Neural crest cell (in vitro differentiated cells): ENCODE measurements at places on chromosomes 11 and 22.

- DNase-seq: no peak
Observed at GRCh38 chr11:95985174-95985808, 61.4 kb upstream of the MTMR2 start.

GRCh38 chr22:19821523-19822300 is 33.0 kb downstream of the GNB1L start:
- no peak for DNase-seq

DNA sequence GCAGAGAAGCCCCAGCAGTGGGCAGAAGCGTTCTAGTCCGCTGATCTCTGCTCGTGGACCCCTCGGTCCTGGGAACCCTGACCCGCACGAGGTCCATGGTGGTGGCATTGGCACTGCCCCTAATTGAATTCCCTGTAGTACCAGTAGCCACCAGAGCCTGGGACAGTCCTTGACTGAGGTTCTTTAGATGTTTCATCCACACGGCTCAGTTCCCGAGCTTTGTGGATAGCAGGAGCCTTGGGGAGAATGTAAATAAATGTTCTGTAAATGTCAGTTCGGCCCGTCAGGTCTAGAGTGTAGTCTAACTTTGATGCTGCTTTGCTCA is 39.4 kb upstream of the SEPTIN5 start:
- no peak for DNase-seq

DNA sequence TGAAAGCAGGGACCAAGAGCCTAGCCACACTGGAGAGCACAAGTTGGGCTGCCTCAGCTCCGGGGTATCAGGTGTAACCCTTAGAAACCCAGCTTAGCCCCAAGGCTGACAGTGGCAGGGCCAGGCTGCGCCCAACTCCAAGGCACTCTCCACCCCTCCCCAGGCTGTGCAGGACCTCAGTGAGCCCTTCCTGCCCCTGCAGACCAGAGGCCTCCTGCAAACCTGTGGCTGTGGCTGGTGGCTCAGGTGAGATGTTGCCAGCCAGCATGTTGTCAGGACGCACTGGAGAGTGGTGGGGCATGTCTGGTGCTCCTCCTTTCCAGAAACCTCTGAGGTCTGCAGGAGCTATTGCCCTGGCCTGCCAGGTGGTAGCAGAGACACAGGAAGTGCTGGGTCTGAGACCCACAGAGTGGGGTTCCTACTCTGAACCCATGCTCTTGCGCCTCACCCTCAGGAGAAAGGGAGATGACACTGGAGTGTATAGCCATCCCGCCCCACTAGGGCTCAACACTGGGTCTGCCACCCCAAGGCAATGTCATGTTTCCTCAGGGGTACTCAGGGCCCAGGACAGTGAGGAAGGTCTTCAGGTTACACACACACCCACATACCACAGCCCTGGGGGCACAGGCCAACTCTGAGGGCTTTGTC is 2.4 kb upstream of the SCARF2 start:
- no peak for DNase-seq

- DNase-seq: no peak
Observed at GRCh38 chr11:132590986-132591385, 941.3 kb downstream of the OPCML start.

GRCh38 chr11:118572981-118573550 is 857 bp downstream of the ARCN1 start:
- DNase-seq: no peak

- DNase-seq: no peak
Observed at GRCh38 chr11:12786891-12787290, 112.7 kb downstream of the TEAD1 start.

- DNase-seq: no peak
Observed at GRCh38 chr11:124863137-124863825, 2.0 kb upstream of the ROBO3 start.

DNA sequence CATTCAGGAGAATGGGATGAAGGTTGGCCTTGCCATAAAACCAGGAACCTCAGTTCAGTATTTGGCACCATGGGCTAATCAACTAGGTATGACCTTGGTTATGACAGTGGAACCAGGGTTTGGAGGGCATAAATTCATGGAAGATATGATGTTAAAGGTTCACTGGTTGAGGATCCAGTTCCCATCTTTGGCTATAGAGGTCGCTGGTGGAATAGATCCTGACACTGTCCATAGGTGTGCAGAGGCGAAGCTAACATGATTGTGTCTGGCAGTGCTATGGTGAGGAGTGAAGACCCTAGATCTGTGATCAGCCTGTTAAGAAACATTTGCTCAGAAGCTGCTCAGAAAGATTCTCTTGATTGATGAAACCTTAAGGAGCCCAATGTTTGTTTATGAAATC is 5.7 kb downstream of the NF2 start:
- no peak for DNase-seq

- no peak for DNase-seq
Observed at GRCh38 chr11:112382561-112382960, 121.9 kb upstream of the PLET1 start.

DNA sequence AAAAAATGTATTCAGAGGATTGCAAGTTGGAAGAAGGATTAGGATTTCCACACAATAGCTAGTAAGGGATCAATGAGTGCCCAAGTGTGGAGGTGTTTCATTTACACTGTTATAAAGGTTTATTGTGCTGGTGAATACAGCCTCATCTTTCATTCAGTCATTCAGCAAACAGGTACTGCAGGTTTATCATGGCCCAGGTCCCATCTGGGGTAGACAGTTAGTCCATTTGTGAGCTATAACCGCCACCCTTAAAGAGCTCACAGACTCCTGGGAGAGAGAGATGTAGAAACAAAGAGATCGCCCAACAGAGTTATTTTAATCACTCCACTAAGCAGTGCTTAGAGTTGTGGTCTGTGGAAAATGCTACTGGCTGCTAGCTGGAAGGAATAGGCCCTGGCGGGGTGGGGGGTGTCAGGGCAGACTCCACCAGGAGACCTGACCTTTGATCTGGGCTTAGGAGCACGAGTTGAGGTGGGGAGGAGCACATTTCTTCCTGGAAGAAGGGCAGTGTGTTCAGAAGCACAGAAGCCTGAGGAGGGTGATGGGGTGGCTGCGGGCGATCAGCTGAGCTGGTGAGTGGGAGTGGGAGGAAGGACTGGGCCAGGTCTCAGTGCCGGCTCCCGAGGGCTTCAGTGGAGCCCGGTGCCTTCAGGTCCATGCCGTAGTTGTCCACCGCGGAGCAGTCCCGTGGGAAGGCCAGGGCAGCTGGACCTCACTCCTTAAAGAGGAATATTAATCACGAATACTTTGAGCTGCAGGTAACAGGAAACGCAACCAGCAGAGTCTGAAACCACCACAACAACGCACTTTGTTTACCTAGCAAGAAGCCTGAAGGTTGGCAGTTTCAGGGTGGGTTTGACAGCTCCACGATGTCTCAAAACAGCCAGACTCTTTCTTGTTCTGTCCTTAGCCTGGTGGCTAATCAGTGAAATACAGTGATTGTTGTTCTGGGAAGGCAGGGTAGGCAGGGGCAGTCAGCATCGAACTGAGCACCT is 11.2 kb downstream of the TOM1 start:
- no peak for DNase-seq

- no peak for DNase-seq
Observed at GRCh38 chr11:126457817-126458216, 102.3 kb downstream of the ST3GAL4 start.

DNA sequence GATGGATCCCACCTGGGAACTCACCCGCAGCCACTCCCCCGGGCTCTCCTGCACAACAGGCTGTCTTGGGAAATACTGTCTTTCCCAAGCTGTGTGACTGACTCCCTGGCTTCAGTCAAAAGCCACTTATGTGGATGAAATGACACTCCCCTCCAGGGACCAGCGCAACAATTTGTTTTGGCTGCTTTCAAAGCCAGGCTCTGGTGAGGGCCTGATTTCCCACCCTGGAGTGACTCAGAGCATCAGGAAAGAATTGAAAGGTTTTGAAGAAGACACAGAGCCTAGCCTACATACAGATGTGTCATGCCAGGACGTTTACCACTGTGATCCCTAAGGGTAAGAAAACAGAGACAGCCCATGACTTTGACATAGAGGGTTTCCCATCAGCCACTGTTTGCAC is 550.5 kb downstream of the MIAT start:
- DNase-seq: no peak

GRCh38 chr11:78377625-78378418 is 39.8 kb downstream of the GAB2 start:
- DNase-seq: no peak

DNA sequence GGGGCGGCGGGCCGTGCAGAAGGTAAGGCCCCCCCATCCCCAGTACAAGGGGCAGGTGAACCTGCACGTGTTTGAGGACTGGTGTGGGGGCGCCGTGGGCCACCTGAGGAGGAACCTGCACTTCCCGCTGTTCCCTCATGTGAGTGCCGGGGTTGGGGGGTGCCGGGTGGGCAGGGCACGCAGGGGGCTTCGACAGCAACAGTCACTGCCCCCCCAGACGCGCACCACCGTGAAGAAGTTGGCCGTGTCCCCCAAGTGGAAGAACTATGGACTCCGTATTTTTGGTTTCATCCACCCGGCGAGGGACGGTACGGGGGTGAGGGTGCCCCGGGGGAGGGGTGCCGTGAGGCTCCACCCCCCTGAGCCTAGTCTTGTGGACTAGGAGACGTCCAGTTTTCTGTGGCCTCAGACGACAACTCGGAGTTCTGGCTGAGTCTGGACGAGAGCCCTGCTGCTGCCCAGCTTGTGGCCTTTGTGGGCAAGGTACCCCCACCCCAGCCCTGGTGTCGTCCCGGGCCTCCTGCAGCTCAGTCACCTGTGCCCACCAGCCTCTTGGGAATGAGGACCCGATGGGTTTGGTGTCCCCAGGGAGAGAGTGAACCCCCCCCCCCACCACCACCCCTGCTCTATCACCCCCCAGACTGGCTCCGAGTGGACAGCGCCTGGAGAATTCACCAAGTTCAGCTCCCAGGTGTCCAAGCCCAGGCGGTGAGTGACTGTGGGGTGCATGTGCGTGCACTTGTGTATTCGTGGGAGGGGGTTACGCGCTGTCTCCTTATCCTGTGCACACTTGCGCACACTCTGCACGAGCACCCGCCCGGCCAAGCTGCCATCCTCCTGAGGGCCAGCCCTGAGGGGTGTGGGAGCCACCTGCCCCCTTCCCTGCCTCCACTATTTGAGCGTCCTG is 3.8 kb downstream of the B4GALNT4 start:
- no peak for DNase-seq

- DNase-seq: no peak
Observed at GRCh38 chr22:23820748-23821211, 18.0 kb downstream of the DERL3 start.

DNA sequence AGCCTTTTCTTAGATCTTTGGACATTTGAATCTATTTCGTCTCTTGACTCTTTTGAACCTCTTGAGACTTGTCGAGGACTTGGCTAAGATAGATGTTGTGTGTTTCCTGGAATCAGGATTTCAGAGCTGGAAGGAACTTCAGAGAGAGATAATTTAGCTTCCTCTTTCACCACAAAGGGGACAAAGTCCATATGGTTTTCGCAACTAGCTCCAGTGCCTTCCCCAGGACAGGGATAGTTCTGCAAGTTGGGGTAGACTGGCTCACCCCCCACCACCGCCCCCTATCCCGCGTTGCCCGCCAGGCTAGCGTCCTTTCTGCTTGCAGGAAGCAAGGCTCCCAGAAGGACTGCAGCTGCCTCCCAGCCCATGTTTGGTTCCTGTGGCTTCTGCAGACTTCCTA is 75.7 kb upstream of the MYO18B start:
- DNase-seq: no peak

DNA sequence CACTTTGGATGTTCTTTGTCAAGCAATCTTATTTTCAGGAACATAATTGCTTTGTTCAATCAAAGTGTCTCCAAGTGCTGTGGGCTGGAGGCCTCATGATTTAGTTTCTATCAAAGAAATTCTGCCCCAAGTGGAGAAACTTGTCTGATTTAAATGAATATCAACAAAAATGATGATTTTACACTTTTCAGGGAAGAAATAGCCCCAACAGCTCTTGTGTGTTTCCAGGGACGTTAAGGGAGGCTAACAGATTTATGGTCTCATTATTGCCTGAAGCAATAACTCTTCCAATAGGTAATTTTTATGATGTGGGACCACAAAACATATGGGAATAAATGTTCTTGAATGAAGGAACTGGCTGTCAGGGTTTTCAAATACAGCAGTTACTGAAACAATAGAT is 699.1 kb downstream of the FAM181B start:
- DNase-seq: no peak

DNA sequence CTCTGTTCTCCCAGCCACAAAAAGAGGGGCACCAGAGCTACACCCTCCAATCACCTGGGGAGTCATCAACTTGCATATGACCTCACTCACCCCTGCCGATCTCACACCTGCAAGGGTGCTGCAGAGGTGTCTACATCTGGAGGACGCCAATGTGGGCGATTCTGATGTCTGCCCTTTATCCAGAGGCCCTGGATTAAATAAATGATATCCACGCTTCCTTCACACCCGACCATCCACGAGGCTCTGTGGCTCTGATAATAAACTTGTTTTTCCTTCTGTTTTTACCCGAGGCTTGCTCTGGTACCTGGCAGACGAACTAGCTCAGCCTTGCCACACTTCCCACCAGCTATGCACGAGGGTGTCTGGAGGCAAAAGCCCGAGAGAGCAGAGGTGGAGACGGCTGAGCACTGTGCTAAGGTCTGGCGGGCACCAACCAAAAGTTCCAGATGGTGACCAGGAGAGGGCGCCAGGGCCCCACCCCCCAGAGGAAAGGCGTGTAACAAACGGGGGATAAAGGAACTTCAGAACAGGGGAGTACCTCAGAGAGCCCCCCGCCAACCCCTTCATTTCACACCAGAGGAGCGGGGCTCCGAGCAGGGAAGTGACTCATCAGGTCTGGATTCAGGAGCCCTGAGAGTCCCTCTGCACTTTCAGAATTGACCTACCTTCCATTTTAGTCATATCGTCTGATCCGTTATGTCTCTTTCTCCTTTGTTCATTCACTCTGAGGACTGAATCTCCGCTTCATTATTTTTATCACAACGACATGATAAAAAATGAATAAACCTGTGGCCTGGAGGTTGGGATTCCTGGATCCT is 13.5 kb downstream of the SCN3B start:
- peak; percentile 52 for DNase-seq

DNA sequence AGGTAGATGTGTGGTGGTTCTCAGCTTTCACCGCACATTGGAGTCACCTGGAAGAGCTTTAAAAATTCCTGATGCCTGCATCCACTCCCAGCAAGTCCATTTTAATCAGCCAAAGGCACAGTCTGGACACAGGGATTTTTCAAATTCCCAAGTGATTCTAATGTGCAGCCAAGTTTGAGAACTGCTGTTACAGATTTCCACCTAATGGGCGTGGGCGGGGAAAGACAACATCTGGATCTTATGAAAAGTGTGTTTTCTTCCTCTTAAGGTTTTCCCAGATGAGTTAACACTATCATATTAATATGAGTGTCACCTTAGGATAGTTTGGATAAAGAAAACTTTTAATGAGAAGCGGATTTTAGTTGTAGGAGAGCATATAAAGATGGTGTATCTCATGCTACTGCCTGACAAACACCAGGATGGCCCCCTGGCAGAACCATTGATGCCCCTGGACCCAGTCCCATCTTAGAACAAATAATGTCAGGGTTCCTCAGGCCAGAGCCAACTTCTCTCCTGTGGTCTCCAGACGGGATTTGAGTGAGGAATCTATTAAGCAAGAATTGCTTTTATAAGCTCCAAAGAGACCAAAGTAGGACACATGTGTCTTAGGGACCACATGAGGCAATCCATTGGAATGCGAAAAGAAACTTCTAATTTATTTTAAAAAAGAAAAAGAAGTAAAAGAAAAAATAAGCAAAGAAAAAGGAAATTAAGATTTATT is 31.9 kb downstream of the POU2AF1 start:
- no peak for DNase-seq
